ENCODE measurements at places on chromosomes 7 and 10.

DNA sequence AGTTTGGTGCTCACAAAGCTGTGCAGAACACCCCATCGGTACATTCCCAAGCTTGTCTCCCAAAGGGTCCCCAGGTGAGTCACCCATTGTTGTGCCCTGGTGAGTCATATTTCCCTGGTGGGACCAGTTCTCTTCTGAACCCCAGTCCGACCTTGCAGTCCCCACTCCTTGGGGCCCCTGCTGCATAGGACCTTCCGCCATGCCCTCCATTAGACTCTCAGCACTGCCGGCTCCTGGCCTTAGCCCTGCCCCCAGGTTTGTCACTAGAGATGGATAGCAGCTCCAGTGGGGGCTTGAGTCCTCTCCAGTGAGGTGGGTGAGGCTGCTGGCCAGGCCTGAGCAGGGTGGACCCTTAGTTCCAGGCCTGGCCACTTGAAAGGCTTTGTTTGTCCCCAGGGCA is 80.5 kb upstream of the MKI67 start:
- DNase-seq: no peak

GRCh38 chr10:116049158-116049973 is 223.6 kb downstream of the GFRA1 start:
- no peak for DNase-seq

GRCh38 chr10:69209787-69210484 is 10.2 kb upstream of the HKDC1 start:
- no peak for DNase-seq

DNA sequence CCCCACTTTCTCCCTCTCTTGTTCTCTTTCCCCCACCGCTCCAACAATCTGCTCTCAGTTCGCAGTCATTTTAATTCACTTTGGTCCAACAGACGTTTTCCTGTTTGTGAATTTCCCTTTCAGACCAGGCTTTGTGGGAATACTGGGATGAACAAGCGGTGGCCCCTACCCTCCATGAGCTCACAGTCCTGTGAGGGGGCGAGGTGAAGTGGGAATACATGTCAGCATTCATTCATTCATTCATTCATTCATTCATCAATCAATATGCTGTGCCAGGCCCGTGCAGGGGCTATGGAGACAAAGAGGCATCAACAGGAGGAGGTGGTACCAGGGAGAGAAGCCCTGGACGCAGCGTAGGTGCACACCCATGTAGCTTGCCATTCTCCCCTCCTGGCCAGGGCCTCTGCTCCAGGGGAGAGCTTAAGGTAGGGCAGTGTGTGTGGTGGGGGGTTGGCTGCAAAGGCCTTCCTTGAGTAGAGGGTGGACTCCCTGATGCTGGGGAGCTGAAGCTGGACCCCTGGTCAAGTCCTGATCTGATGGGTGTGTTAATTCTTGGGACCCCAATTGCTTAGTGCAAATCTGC is 16.1 kb downstream of the PRF1 start:
- DNase-seq: no peak

DNA sequence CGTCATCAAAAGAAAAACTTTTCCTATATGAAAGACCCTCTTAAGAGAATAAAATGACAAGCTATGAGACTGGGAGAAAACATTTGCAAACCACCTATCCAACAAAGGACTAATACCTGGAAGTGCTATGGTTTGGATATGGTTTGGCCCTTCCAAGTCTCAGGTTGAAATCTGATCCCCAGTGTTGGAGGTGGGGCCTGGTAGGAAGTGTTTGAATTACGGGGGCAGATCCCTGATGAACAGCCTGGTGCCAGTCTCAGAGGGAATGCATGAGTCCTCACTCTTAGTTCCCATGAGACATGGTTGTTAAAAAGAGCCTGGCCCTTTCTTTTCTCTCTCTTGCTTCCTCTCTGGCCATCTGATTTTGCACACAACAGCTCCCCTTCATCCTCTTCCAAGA is 6.3 kb downstream of the ALDH18A1 start:
- no peak for DNase-seq

DNA sequence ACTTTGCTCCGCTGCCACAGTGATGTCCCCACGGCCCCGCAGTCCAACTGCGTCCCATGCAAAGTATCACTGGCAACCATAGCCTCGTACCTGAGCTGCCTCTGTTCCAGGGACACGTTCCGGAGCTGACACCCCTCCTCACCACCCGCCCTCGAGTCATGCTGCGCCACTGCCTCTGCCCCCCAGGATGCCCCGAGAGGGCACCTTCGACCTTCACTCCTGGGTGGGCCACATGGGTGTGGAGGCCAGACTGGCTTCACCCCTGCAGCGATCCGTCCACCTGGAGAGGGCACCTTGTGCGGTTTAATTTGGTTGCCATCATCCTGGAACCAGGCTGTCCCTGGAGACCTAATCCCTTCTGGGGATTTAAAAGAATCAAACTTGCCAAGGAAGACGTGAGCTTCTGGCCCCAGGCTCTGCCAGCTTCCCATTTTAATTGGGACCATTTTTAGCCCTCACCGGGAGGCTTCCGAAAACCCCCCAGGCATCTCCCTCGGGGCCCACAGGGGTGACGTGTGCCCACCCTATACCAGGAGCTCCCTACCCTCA is 19.2 kb upstream of the TNRC18 start:
- DNase-seq: no peak

DNA sequence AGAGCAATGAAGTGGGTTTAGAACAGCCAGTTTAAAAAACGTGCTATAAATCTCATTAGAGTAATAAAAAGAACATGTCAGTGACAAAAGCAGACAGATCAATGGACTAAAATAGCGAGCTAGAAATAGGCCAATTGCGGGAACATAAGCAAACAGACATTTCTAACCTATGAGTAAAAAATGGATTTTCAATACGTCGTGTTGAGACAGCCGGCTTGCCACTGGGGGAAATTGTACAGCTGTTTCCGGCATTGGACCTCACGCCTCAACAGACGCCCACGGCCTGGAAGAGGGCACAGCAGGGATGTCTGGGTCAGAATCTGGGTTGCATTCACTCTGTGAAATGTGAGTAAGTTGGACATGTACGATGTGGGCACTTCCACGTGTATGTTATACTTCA is 92.9 kb downstream of the SVOPL start:
- DNase-seq: no peak

DNA sequence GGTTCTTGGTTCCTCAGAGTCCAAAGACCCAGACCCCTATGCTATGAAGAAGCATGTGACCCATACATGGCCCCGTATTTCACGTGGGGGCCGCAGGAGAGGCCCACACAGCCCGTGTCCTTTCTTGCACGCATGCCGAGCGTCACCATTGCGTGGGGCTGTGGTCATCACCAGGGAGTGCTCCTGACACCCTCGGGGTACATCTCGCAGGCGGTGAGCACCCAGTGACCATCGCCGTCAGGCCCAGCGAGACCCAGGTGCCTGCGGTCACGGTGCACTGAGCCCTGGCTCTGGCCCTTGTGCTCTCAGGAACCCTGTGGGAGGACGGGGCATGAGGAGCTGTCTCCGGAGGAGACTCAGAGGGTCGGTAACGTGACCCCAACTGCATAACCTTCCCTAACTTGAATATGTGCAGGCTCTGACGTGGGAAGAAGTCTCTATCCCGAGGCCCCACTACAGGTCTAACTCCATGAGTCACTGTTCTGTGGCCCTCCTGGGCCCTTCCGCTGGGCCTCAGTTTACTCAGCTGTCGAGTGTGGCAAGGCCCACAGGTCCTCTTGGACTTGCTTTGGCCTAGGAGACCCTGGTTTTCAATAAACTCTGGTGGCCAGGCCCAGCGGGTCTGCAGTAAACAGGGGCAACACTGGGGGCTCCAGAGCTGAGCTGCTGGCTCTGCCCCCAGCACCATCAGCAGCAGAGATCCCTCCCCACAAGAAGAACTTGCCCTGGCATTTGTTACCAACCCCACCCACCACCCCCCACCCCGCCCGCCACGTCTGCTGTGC is 503.9 kb downstream of the PTPRN2 start:
- DNase-seq: no peak

- DNase-seq: no peak
Observed at GRCh38 chr7:131100357-131101054, 227.2 kb upstream of the MKLN1 start.

GRCh38 chr10:119595676-119596515 is 868 bp downstream of the TIAL1 start:
- DNase-seq: peak; percentile 37

GRCh38 chr10:53013201-53013810 is 240.7 kb upstream of the MBL2 start:
- no peak for DNase-seq

GRCh38 chr7:104851268-104851667 is 162.7 kb upstream of the KMT2E start:
- no peak for DNase-seq

GRCh38 chr10:121080281-121080891 is 229.2 kb downstream of the WDR11 start:
- no peak for DNase-seq

DNA sequence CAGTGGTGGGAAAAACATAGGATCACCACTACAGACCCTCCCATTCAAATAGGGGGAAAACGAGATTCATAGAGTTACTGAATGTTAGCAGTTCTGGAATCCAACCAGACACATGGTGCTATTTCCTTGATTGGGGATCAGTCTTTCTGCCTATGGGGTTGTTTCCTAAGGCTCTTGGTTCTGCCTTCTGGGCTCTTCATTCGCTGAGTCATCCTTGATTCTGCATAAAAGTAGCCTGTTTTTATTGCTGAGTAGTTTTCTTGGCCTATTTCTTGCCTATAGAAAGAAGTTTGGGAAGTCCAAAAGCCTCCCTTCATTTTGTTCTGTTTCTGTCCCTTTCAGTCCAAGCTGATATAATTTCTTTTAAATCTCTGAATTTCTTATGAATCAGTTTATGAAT is 99.3 kb upstream of the OIT3 start:
- DNase-seq: no peak

- DNase-seq: no peak
Observed at GRCh38 chr7:43195768-43196167, 83.3 kb downstream of the HECW1 start.

DNA sequence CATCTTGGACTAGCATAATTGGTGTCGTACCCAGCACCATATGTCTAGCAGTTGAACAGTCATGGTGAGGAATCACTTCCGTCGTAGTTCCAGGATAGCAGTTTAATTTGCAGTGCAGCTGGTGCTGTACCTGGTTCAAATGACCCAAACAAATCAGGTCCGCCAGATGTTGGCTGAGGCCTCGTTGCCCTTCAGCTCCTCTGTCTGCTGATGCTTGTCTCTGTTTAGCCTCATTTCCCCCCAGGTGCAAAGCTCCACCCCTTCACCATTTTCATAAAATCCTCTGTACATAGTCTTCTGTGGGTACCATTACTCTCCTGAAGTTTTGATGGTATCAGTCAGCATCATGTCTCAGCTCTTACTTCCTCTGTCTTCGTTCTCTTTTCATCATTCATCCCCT is 35.1 kb downstream of the UMAD1 start:
- no peak for DNase-seq

DNA sequence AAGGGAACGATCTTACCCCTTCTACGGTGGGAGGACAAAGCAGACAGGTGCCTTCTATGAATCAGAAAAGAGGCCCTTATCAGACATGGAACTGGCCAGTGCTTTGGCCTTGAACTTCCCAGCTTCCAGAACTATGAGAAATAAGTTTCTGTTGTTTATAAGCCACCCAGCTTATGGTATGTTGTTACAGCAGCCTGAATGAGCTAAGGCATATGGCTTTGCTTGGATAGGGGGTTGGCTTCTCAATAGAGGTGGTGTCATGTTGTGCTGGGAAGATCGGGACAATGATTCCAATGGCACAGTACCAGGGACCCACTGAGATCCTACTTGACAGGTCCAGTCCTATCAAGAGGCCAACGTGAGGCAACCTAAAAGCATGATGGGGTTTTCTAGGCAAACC is 183.4 kb upstream of the BMPER start:
- no peak for DNase-seq

DNA sequence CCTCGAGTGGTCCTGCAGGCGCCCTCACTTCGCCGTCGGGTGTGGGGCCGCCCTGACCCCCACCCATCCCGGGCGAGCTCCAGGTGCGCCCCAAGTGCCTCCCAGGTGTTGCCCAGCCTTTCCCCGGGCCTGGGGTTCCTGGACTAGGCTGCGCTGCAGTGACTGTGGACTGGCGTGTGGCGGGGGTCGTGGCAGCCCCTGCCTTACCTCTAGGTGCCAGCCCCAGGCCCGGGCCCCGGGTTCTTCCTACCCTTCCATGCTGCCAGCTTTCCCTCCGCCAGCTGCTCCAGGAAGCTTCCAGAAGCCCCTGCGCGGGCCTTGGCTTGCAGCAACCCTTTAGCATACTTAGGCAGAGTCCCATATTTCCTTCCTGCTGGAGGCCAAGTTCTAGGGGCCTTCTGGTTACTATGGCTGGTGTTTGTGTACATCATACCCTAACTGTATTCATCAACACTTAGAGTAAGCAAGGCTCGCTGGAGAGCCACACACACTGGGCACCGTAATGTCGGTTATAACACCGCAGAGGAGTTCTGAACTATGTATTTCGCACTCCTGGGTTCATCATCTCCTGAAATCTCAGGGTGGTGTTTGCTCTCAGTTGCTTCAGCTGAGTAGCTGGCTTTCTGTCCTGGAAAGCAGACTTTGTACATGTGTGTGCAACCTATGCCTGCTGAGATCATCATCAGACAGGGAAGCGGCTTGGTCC is 471 bp downstream of the MGMT start:
- no peak for DNase-seq

DNA sequence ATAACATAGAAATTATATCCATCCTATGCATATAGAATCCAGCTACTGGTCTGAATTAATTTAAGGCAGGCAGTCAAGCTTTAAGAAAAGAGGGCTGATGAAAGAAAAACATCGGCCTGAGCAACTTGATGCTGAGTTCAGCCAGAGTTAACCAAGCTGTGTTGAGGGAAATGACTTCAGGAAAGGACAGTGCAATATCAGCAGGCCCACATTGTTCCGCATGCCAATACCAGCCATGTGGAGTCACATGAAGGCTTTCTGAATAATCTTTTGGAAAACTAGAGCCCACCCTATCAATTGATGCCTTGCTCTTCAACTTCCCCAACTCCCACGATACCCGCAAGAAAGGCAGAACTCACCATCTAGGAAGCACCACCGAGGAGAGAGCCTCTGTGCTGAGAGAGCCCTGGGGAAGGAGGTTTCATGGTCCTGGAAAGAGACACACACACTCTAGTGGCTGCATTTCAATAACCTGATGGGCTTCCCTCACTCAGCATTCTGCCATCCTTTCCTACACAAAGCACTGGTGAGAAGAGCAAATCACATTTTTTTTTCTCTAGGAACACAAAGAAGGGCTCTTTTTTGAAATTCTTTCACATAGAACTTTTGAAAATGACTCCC is 125.8 kb upstream of the PTN start:
- DNase-seq: no peak

- no peak for DNase-seq
Observed at GRCh38 chr10:77915319-77916105, 11.0 kb downstream of the DLG5 start.

GRCh38 chr7:7136466-7137381 is 45.6 kb upstream of the C1GALT1 start:
- DNase-seq: no peak

DNA sequence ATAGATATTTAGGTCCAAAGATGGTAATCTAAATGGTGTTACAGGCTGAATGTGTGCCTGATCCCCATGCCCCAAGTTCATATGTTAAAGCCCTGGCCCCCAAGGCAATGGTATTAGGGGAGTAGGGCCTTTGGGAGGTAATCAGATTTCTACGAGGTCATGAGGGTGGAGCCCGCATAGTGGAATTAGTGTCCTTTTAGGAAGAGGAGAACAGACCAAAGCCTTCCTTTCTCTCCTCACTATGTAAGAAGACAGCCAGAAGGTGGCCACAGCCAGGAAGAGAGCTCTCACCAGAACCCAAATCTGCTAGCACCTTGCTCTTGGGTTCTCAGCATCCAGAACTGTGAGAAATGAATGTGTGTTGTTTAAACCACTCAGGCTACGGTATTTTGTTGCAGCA is 15.2 kb downstream of the ERVW-1 start:
- no peak for DNase-seq

GRCh38 chr7:55884321-55884720 is 2.9 kb upstream of the ZNF713 start:
- no peak for DNase-seq
